Articular chondrocyte of knee joint (primary cell): ENCODE measurements at places on chromosomes 1 and 21. TPM values are rescaled to one million over a fixed set of nuclear protein-coding genes. Genes with fewer than 3 reads are reported as not detected.

Gene TMCC2
- total RNA-seq: 0.78 and 0.97 TPM in 2 replicates

Gene TINAGL1
- total RNA-seq: 25.0 and 31.8 TPM in 2 replicates

Gene XCL1
- not detected in 2 replicates for total RNA-seq

Gene S100A12
- total RNA-seq: not detected in 2 replicates

Gene IGSF3
- total RNA-seq: 2.1 and 2.5 TPM in 2 replicates

Gene OR2L13
- total RNA-seq: not detected in 2 replicates

Gene CYP4B1
- not detected in 2 replicates for total RNA-seq

Gene ATAD3C
- under 0.01 and 0.13 TPM in 2 replicates for total RNA-seq

Gene KRTAP19-3
- not detected in 2 replicates for total RNA-seq

Gene ZNF683
- total RNA-seq: not detected in 2 replicates

Gene PDC
- total RNA-seq: not detected in 2 replicates

Gene OLIG2
- not detected in 2 replicates for total RNA-seq
